Activated CD4-positive, alpha-beta T cell treated with anti-CD3 and anti-CD28 coated beads, Interleukin-2, amount 50 U/mL, for 24 hours (primary cell): ENCODE measurements at places on chromosomes 2 and 18.

- no peak for DNase-seq
Observed at GRCh38 chr2:159034713-159035112, 66.3 kb downstream of the TANC1 start.

DNA sequence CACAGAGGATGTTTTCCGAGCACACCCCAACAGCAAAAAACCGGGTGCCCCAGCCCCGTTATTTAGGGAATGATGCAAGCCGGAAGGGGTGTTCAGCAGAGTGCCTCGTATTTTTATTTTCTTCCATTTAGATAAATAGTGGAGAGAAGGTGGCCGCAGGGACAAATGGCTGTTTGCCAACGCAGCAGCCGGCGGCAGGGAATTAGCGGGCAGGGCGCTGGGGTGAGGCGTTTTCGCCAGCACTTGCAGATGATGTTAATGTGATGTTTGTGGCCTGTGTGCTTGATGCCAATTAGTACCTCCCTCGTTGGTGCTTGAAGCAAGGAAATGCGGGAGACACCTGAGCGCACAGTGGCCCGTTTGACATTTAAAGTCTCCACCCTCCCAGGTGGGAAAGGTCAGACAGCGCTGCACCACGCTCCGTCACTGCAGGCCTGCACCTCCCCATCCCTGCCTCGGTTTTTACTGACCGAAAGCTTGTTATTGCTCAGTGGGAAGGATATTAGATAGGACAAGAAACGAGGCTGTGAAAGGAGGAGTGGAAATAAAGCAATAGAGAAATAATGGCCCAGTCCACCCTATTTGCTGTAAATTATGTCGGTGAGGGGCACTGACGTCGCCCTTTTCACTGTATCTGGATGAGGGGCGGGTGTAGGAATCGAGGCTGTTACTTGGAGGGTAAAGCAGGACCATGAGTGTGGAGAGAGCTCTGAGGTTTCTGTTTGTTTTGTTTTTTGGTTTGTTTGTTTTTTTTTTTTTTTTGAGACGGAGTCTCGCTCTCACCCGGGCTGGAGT lies 39.1 kb downstream of the NFATC1 start:
- no peak for DNase-seq

GRCh38 chr2:47946593-47946992 lies 40.3 kb upstream of the FBXO11 start:
- DNase-seq, result no peak

DNA sequence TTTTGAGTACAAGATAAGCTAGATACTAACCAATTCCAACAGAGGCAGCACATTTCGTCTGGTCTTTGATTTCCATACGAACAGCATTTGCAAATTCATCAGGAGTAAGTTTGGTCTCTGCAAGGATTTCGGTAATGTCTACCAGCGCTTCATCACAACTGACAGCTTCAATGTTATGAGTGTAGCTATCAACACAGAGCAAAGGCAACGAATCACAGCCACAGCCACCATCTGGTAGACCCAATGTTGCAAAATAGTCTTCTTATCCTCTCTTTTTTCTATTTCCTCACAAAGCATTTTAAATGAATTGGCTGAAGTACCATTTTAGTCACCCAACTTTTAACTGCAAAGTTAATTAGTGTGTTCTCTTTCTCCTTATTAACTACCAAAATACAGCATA lies 68.3 kb downstream of the REV1 start:
- DNase-seq, result no peak

- no peak for DNase-seq
Observed at GRCh38 chr2:313991-314390, 26.1 kb upstream of the ALKAL2 start.

GRCh38 chr2:123746006-123746405 lies 279.1 kb upstream of the CNTNAP5 start:
- DNase-seq, result no peak
